Left ventricle myocardium inferior (tissue), 1 donor: ENCODE measurements at places on chromosomes 7 and 10. TPM values are rescaled to one million over a fixed set of nuclear protein-coding genes. Genes with fewer than 3 reads are reported as not detected.

GRCh38 chr7:4690953-4691856 is 9.1 kb downstream of the FOXK1 start:
- DNase-seq = no peak

- DNase-seq = no peak
Observed at GRCh38 chr7:33354201-33354600, 224.8 kb downstream of the BBS9 start.

DNA sequence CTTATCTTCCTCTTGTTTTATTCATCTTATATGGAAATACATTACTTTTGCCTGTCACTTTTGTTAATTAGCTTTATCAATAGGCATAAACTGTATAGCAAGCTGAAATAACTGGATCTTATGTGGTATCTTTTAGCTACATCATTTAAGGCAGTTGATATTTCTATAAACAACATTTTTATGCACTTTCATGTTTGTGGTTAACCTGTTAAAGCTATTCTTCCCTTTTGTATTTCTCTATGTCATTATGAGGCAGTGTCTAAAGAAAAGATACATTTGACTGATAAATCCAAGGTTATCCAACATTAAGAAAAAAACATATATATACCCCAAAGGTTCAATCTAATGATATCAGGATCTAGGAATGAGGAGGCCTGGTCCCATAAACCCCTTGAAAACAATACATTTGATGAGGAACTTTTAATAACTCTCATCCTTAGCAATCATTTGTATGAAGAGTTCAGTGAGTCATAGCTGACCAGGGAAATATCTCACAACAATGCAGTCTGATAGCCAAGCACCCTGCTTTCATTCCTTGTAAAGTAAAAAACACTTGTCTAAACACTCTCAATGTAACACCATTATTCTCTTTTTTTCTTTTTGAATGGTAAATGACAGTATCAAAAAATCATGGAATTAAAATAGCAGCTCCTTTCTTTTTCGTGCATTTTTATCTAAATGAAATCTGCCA is 300.9 kb downstream of the NEBL start:
- DNase-seq = no peak

DNA sequence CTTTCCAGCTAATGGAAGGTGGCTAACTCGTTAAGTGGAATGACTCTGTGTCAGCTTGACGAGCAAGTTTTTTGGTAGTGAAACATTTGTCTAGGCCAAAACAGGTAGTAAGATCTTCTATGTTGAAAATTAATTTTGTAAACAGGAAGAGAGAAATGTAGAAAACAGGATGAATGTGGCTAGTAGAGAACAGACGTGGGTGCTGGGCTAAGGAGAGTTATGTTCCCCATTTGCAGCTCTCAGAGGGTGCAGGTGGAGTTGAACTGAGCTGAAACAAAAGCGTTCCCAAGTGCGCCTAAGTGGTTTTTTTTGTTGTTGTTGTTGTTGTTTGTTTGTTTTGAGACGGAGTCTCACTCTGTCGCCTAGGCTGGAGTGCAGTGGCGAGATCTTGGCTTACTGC is 59.5 kb upstream of the SRPK2 start:
- no peak for DNase-seq

DNA sequence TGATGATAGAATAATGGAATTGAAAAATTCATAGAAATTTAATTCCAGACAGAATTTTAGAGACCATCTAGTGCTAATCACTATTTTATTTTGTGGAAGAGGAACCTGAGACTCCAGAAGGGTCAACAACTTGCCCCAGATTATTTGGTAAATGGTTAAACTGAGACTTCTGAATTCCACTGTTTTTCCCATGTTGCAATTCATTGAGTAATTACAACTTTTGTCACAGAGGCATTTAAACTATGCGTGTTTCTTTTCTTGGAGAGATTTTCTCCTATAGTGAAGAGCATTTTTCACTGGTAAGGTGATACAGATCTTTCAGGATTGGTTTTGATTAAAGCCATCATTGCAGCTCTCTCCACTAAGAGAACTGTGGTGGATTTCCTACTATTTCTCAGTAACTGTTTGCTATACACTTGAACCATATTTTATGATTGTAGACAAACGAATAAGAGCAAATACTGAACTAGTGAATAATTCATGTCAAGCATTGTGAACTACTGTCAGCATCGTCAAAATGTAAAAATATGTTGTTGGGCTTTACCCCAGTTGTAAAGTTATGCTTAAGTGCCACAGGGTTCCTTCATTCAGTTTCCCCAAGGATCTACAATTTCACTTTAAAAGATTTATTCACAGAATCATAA is 26.5 kb downstream of the LRGUK start:
- DNase-seq = no peak

- DNase-seq = no peak
Observed at GRCh38 chr7:121107923-121108498, 119.5 kb downstream of the CPED1 start.

GRCh38 chr7:6171532-6172223 is 100.7 kb downstream of the CYTH3 start:
- DNase-seq = no peak

GRCh38 chr7:64433590-64433989 is 119.8 kb downstream of the ZNF736 start:
- no peak for DNase-seq

GRCh38 chr10:113171662-113172061 is 221.6 kb downstream of the TCF7L2 start:
- no peak for DNase-seq

DNA sequence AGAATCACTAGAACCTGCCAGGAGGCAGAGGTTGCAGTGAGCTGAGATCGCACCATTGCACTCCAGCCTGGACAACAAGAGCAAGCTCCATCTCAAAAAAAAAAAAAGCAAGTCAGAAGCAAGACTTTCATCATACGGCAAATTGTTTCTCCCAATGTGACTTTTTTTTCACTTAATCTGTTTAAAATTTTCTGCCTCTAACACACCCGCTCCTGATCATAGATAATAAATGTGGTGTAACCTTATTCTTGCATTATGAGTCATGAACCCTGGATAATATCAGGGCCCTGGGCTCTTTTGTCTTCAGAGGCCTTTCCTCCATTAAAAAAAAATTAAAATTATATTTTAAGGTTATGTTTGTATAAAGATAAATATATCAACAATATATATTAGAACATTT is 111.4 kb upstream of the JCAD start:
- no peak for DNase-seq

DNA sequence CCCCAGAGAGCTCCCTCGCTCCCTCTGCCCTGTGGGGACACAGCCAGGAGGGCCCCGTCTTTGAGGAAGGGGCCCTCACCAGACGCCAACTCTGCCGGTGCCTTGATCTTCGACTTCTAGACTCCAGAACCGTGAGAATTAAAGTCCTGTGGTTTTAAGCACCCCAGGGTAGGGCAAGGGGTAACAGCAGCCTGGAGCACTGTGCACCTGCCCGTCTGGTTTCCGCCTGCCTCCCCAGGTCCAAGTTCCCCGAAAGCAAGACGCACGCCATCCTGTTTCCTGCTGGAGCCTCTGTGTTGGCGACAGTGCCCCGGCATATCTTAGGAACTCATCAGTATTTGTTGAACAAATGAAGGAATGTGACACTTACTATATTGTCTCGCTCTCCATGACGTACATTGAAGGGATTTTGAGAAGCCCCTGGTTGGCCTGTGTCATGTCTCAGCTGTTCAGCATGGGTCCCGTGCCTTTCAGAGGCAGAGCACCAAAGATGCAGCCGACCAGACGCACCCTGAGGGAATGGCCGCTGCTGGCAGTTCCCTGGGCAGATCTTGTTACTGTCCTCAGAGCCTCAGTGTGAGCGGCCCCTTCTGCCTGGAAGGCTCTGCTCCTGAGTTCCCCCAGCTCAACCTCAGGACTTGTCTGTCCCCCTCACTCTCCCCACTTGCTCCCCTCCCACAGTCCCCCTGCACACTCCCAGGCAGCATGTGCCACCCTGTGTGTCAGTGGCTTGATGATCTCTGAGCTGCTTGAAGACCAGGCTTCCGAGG is 226.2 kb downstream of the TCERG1L start:
- DNase-seq = no peak

DNA sequence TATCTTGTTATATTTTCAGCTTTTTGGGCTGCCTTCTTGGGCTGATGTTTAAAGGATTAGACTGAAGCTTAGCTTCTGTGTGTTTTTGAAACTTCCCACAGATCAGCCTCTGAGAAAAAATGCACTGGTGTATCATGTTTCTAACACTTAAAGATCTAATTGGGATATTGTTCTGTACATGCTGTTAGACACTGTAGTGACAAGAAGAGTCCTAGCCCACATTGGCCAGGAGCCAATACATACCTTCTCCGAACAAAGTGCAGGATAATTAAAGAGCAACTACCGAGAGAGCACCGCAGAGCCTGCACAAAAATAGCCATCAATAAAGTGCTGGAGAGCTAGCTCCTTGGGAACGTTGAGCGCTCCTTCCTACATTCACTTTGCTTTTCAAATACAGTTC is 289.4 kb upstream of the SP8 start:
- DNase-seq = no peak

DNA sequence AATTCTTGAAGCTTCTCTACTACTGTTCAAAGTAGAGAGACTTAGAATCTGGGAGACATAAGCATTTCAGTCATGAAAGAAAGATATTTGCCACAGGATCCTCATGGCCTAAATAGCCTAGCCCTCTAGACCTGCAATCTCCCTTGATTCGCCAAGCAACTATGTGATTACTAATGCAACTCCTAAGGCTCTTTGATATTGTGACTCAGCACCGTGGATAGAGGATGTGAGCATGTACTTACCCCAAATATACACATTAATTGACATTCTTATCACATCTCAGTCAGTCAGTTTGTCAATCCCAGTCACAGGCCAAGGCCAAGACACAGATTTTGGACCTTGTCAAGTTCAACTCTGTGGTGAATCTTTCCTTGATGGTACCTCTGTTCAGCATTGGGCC is 42.6 kb downstream of the GPR37 start:
- no peak for DNase-seq

Gene ANKRD2
- 969 TPM for total RNA-seq
